ENCODE measurements at places on chromosomes 16 and 17.
A peak's percentile ranks its signal among the peaks of the same experiment; 100 is the strongest.

DNA sequence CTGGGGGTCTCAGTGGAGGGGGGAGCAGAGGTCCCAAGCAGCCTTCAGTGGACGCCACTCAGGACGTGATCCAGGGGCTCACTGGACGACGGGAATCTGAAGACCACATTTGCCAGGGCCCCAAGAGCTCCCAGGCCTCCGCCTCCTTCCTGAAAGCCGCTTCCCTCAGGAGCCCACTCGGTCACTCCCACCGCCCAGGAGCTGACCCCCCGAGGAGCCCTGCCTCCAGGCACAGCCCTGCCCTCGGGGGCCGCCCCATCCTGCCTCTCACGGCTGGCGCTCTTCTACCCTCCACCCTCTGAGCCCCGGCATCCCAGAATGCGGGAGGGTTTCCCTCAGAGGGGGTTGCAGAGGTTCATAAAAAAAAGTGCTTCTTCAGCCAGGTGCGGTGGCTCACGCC lies 24.2 kb downstream of the TIMM22 start:
- DNase-seq, result no peak

DNA sequence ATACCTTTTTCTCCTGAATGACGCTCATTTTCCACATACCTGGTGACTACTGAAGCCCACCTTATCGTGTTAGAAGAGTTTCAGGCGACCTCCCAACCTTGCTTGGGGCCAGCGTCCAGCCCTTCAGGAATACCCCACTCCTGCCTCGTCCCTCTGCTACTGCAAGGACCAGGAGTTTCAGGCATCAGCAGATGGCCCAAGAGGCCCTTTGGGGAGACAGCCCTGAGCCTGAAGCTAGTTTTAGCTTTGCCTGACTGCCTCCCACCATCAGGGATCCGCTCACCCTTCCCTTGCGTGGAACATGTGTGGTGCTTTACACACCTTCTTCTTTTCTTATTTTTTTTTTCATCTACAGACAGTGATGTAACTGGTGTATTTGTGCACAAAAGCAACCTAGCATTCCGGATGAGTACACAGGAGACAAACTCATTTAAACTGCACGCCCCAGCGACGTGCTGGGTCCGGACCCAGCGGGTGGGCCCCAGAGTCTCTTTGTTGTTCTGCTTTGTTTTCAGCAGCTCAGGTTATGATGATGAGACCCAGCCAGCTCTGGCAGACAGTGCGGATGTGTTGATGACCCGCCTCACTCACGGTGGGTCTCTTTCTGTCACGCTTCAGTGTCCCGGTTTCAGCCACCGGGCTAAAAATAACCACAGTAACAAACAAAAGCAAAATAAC lies 242.4 kb downstream of the C16orf95 start:
- DNase-seq, result no peak

DNA sequence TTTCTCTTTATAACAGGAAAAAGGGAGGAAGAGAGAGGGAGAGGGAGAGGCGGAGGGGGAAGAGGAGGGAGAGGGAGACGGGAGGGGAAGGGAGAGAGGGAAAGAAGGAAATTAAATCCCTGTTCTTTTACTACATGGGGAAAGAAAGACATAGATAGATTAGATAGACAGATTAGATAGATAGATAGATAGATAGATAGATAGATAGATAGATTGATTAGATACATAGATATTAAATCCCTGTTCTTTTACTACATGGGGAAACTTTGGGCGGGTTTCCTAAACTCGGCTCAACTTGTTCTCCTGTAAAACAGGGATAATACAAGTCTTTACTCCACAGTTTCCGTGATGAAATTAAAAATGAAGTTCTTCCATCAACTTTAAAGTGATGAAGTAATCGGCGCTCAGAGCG lies 661 bp downstream of the RFWD3 start:
- no peak for DNase-seq

GRCh38 chr17:81277421-81277820 lies 17.7 kb downstream of the SLC38A10 start:
- peak; percentile 61 for DNase-seq

DNA sequence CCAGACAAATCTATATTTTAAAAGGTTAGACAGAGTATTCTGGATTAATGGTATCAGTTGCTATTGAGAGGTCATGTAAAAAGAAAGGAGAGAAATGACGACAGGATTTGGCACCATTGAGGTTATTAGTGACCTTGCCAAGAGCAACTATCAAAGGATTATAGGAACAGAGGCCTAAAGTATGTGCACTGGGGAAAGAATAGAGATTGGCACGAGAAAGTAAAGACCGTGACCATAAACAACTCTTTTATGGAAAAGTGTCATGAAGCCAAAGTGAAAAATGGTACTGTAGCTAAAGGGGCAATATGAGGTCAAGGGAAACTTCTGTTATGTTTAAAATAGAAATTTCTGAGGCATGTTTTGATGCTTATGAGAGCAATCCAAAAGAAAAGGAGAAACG lies 115.2 kb upstream of the KIF2B start:
- DNase-seq, result no peak

- DNase-seq, result no peak
Observed at GRCh38 chr17:58621174-58621573, 70.7 kb downstream of the TEX14 start.

DNA sequence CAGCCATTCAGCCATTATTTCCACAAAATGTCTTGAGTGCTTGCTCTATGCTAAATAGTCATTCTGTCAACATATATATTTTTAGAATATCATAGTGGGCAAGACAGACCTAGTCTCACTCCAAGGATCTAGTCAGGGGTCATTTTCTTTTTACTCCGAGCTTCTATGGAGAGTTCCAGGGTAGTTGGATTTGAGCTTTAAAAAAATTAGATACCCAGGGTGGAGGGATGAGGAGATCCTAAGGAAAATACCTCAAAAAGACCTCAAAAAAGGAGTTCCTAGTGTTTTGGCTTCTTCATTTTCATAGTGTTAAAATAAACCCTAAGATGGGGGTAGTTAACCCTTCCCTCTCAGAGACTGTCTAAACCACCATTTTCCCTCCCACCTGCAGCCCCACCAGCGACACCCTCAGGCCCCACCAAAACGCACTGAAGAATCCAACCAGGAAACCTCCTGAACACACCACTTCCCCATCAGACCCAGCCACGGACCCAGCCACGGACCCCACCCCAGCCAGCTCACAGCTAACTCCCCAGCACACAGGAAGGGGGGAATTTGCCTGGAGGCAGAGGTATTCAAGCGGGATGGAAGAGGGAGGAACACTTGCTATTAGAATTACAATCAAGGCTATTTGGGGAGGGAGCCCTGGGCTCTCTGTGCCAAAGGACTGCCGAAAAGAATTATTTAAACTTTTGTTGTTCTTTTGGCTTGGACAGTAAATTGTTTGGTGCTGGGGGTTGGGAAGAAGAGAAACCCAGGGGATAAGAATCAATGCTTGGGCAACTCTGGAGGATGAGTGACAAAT lies 2.2 kb downstream of the ETV4 start:
- DNase-seq, result no peak

DNA sequence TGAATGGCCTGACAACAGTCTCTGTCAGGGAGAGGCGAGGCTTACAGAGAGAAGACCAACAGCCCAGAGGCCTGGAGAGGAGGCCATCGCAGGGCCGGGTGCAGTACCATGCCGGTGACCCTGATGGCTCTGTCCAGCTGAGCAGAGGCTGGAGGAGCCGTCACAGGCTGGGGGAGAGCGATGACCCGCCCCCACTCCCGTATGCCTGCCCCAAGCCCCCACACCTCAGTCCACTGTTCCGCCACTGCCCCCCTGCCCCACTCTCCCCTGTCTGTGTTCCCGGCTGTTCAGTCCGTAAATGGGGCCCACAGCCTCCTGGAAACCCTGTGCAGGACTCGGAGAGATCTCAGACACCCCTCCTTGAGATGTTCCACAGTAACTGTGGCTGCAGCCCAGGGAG lies 12.8 kb upstream of the FAM83G start:
- DNase-seq, result no peak

DNA sequence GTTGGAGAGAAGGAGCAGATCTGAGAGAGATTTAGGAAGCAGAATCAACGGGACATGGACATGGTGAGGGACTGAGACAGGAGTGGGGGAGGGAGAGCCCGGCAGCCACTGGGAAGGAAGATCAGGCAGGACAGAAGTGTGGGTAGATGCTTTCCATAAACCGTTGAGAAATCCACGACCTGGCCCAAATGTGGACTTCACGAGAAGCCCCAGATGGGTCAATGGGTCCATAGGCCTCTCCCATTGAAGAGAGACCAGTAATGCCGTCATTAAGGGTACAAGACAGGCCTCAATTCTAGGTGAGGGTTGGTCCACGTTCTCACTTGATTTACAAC lies 530 bp upstream of the CCL22 start:
- no peak for DNase-seq

GRCh38 chr17:50150354-50151040 lies at the start of gene PPP1R9B:
Gene PPP1R9B, minus strand, starts transcription at chr17:50150677. Its CDS starts 164 bp downstream, at chr17:50150513.
- DNase-seq, result no peak

DNA sequence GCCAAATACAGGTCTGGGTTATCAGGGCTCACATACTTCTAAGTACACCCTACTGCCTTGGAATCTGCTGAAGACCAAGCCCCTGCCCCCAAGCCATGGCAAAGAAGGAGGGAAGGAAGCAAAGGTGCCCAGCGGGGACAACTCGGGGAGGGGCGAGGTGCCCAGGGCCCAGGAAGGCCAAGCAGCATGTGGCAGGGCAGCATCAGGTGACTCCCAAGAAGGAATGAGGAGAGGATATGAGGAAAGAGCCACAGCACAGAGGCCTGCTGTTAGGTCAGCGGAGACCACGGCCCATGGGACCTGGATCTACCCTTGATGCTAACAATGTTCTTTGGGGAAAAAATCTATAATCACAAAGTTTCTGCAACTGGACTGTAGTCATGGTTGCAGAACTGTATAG lies 142.6 kb upstream of the CRHR1 start:
- no peak for DNase-seq

DNA sequence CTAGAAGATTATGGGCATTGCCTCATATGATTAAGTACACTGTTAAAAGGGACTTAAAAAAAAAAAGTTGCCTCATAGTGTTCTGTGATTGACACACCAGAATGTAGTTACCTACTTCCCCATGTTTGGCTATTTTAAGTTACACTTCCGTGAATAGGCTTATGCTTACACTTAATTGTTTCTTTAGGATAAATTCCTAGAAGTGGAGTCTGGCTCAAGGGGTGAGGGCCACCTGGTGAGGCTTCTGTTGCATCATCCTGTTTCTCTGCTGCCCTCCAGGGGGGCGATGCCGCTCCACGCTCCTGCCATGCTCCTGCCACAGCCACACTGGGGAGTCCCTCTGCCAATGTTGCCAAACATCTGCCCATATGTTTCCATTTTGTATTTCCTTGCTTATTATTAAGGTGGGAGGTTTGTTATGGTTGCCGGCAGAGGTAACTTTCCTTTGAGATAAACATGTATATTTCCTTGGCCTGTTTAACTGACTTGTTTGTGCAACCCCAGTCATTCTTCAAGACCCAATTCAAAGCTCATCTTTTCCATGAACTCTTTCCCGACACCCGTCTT lies 73.1 kb downstream of the KSR1 start:
- peak; percentile 82 for DNase-seq

GRCh38 chr16:77868052-77868451 lies 79.7 kb downstream of the VAT1L start:
- DNase-seq, result no peak

DNA sequence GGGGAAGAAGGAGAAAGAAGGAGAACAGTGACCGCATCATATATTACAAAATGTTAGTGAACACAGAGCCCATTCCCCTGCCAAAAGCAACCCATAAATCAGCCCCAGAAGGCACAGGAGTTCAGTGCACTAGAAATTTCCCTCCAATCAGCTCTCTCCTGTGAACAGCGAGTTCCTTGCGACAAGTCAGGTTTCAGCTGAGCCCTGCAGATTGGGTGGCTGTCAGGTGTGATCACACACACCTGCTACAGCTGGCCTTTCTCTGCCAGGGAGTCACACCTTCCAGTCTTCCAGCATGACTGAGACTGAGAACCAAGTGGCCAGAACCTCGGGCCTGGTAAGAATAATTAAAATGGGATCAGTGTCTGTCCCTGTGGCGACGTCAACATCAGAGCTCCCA lies 60.2 kb downstream of the SHISA9 start:
- no peak for DNase-seq

DNA sequence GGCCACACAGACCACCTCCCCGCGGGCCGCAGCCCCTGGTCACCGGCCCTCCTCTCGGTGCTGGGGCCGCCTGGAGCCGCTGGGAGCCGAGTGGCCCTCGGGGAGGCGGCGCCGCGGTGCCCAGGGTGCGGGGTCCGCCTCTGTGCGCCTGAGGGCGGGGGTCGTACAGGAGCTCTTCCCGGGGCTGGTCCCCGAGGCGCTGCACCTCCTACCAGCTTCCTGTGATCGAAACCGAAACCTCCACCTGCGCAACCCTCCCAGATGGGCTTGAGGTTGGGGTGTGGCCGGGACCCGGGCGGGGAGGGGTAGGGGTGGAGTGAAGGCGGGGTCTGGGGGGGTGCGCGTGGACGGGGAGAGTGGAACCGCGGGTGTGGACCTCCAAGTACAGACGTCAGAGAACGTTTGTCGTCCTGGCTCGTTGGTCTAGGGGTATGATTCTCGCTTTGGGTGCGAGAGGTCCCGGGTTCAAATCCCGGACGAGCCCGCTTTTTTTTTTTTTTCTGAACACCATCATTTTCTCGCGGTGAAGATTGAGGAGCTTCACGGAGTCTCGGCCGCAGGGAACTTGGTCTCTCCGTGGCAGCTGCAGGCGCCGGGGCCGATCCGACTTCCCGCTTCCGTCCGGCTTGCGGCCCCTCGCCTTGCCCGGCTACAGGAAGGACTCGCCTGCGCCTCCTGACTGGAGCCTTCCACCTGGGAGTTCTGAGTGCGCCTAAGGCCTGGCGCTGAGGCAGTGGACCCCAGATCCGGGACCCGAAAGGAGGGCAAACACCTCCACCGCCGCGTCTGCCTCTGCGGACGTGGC lies 23.9 kb downstream of the ZNF213 start:
- DNase-seq, result peak; percentile 90

DNA sequence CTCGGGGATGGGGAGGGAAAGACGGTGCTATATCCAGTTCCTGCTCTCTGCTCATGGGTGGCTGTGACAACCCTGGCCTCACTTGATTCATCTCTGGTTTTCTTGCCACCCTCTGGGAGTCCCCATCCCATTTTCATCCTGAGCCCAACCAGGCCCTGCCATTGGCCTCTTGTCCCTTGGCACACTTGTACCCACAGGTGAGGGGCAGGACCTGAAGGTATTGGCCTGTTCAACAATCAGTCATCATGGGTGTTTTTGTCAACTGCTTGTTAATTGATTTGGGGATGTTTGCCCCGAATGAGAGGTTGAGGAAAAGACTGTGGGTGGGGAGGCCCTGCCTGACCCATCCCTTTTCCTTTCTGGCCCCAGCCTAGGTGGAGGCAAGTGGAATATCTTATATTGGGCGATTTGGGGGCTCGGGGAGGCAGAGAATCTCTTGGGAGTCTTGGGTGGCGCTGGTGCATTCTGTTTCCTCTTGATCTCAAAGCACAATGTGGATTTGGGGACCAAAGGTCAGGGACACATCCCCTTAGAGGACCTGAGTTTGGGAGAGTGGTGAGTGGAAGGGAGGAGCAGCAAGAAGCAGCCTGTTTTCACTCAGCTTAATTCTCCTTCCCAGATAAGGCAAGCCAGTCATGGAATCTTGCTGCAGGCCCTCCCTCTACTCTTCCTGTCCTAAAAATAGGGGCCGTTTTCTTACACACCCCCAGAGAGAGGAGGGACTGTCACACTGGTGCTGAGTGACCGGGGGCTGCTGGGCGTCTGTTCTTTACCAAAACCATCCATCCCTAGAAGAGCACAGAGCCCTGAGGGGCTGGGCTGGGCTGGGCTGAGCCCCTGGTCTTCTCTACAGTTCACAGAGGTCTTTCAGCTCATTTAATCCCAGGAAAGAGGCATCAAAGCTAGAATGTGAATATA lies 4.8 kb upstream of the LASP1NB start:
- no peak for DNase-seq

GRCh38 chr16:72427051-72427782 lies 255.3 kb upstream of the PMFBP1 start:
- no peak for DNase-seq

Measured in upper lobe of left lung (tissue), 6 donors.